ENCODE measurements at places on chromosomes 7 and 10.

- DNase-seq, result no peak
Measured at GRCh38 chr7:75599244-75599781, 107.2 kb downstream of the SPDYE5 start.

GRCh38 chr7:102472126-102473041, 6.3 kb downstream of the POLR2J start:
- DNase-seq, result no peak

GRCh38 chr7:128398016-128398840, 11.6 kb downstream of the IMPDH1 start:
- DNase-seq, result peak; percentile 39

GRCh38 chr10:90417476-90418210, 440.2 kb downstream of the HTR7 start:
- no peak for DNase-seq

DNA sequence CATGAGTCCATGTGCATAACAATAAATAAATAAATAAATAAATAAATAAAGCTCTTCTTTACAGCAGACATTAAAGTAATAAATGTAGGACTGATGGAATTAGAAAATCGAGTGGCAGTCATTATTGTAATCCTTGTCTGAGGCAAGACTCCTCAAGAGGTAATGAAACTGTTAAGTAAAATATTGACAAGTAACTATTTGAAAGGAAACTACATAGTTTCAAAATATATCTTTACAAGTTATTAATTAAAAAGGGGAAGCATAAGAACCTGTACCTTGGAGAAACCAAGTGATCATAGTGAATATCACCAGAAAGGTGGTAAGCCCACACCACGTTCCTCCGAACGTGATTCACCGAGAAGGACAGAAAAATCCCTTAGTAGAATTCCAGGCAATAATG, 285.6 kb upstream of the SORCS1 start:
- no peak for DNase-seq

DNA sequence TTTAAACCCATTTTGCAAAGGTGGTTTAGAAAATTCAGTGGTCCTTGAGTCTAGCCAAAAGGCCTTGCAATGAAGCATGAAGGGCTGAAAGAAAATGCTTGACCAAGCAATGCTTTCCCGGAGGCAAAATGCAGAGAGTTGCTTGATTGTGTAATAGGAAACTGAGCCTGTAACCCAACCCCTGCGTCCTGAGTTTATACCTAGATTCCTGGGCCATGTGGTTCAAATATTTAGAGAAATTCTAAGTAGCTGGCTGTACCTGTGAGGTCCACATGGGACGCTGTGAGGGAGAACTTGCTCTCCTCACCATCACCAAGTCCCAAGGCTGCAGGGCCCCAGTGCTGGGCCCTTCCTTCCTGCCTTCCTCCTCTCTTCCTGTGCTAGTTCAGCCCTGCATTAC, 45.7 kb downstream of the CXCL12 start:
- no peak for DNase-seq

GRCh38 chr7:8639668-8640067, 206.3 kb downstream of the NXPH1 start:
- no peak for DNase-seq

GRCh38 chr7:124672011-124672410, 93.6 kb downstream of the GPR37 start:
- no peak for DNase-seq

- no peak for DNase-seq
Measured at GRCh38 chr10:124240839-124241291, 147.5 kb upstream of the CHST15 start.

GRCh38 chr10:100766693-100767421, 21.5 kb downstream of the PAX2 start:
- no peak for DNase-seq

DNA sequence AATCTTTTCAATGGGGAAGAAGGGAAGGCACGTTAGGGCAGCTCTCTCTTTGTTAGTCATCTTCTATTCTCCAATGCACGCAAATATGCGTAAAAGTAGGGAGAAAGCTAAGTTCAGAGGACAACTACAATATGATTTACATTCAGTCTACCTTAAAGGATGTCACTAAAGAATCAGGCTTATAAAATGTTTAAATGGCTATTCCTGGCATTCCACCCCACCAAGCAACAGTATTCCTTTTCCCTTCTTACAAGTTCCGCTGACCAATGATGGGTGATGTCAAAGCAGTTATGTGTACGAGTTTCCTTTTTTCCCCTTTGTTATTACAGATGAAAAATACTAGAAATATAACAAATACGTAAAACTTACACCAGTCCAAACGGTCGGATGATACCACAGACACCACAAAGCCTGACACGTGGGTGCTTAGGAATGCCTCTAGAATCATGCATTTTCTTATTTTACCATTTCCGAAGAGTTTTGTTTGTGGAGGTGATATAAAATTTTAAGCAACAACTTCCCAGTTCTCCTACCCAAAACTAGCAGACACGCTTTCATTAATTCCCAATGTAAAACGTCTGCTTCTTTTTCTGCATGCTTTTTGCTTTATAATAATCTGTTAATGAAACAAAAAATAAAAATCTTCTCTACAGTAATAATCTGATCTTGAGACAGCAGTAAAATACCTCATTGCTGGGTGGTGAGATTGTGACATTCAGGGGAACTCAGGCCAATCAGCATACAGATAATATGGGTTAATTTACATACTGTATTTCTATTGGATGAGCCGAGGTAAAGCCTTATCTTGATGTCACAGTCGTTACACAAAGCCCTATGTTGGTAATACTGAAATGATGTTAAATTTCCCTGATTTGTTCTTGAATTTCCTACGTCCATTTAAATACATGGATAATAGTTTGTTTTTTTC, 708 bp upstream of the GPR85 start:
- DNase-seq, result peak; percentile 11

DNA sequence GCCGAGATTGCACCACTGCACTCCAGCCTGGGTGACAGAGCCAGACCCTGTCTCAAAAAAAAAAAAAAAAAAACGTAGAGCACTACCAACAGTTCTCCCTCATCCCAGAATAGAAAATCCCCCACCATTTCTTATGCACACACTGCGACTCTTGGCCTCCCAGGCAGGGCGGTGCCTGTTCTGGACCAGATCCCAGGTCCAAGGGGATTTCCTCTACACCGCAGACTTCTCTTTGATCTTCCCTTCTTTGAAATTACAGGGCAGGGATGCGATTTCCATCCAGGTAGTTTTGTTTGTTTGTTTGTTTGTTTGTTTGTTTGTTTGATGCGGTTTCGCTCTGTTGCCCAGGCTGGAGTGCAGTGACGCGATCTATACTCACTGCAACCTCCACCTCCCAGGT, 91.8 kb downstream of the SEPTIN14 start:
- no peak for DNase-seq

DNA sequence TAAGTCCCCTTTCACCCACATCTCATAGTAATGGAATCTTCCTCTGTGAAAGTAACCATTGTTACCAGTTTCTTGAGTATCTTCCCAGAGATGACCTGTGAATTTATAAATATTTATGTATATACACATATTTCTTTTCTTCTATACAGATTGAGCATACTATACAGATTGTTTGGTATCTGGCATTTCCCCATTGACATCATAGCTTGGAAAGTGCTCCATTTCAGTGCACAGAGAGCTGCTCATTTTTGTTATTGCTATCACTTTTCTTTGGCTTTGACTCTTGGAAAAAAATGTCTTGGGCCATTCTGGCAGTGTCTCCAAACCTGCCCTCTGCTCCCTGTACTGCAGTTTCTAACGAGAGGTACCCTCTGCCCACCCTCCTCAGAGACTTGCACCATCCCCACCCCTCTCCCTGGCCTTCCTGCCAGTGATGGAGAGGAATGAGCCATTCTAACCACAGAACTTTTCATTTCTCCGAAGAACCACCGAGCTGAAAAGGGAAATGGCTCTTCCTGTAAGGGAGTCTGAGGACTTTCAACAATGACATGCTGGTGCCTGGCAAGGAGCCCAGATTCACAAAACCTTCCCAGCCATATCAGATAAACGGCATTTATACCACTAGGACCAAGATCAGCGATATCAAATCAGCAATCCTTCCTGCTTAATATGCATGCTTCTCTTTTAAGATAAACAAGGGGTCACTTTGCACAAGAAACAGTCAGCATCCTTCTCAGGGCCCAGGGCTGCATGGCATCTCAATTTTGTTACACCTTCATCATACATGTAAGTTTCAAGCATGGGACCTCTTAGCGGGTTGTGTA, 19.7 kb upstream of the CCSER2 start:
- peak; percentile 40 for DNase-seq

DNA sequence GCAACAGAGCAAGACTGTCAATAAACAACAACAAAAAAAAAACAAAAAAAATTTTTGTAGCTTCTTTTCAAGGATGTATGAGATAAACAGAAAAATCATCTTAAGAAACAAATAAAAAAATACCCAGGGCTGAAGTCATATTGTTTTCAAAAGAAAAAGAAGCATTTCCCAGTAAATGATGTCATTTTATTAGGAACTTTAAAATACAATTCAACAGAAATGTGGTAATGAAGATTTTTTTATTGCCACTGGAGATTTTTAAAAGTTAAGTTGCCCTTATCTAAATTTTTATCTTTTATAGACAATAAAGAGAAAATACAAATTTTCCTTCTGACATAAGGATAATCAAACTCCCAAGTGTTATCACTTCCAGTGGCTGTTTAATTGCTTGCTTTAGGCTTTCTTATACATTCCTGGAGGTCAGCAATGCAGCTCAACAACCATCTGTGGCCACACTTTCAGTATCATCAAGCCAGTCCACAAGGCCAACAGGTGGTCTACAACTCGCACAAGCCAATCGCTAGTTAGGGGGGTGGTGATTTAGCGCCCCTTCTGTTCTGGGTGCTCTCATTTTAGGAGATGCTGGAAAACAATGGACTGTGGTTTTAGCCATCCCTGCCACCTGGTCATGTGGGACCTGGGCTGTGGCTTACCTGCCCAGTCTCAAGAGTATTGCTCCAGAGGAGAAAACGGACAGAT, 10.8 kb downstream of the SEPHS1 start:
- DNase-seq, result no peak

GRCh38 chr10:69836731-69837030, 35.0 kb downstream of the COL13A1 start:
- no peak for DNase-seq

GRCh38 chr7:39637400-39637799, 14.0 kb downstream of the RALA start:
- DNase-seq, result no peak

DNA sequence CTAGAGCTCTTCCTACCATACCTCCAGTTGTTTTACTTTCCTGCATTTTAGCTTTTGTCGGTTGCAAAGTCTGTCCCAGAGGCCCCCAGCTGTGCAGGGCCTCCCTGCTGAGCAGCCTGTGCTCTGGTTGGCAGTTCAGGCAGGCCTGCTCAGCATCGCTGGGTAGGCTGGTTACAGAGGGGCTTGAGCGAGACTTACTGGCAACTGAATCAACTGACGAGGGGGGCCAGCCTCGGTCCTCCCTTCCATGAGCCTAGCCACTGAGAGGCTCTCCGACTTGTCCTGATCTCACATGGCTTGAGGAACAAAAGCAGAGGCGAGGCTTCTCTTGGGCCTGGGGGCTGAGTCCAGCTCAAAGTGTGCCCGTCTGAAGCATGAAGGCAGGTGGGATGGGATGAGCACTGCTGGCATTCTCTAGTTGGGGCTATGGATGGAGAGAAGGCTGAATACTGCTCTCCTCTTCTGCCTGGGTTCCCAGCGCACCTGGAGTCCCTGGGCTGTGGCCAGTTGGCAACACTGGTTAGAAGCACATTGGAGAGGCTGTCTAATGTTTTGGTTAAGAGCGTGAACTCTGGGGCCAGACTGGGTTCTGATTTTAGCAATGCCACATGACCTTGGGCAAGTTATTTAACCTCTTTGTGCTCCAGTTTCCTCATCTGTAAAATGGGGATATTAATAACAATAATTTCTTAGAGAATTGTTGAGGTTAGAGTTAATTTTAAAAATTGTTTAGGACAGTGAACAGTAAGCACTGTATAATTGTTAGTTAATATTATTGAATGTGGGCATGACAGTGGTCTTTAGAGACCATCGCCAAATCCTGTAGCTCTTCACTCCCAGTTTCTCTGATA, 6.9 kb upstream of the SFRP5 start:
- no peak for DNase-seq

GRCh38 chr10:124323806-124324205, 94.9 kb downstream of the OAT start:
- DNase-seq, result no peak

GRCh38 chr10:45034301-45034700, 33.6 kb downstream of the ZNF22 start:
- no peak for DNase-seq

DNA sequence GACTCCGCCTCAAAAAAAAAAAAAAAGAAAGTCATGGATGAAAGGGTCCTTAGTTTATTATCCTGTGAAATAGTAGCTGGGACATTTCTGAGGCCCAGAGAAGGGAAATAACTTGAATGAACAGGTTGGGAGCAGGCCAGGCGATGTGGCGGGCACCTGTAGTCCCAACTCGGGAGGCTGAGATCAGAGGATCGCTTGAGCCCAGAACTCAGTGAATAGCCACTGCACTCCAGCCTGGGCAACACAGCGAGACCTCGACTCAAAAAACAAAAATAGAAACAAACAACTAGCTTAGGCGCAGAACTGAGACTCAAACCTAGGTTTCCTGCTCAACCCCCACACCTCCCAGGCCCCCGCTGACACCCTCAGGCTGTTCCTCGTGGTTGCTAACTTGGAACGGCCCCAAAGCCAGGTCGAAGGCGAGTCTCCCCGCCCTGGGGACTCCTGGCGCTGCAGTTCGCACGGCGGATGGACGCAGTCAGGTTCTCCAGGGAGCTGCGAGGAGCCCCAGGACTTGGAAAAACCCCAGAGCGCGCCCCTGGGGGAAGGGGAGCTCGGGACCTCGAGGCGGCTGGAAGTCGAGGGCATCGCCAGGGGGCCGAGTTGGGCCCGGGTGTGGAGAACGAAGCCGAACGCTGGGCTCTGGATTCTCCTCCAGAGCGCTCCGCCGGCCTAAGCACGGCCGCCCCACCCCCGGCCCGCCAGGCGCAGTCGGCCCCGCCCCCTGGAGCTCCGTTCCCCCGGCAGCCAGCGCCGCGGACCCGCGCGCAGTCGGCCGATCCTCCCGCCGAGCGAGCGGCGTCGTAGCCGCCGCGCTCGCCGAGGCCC, at the start of gene STOX1:
TSS of gene STOX1 (plus strand) at position 768 of the 828 bp plus-strand sequence. CDS start 93 bp downstream, outside the sequence.
- DNase-seq, result peak; percentile 38

GRCh38 chr10:97505152-97505551, 6.4 kb downstream of the UBTD1 start:
- no peak for DNase-seq

DNA sequence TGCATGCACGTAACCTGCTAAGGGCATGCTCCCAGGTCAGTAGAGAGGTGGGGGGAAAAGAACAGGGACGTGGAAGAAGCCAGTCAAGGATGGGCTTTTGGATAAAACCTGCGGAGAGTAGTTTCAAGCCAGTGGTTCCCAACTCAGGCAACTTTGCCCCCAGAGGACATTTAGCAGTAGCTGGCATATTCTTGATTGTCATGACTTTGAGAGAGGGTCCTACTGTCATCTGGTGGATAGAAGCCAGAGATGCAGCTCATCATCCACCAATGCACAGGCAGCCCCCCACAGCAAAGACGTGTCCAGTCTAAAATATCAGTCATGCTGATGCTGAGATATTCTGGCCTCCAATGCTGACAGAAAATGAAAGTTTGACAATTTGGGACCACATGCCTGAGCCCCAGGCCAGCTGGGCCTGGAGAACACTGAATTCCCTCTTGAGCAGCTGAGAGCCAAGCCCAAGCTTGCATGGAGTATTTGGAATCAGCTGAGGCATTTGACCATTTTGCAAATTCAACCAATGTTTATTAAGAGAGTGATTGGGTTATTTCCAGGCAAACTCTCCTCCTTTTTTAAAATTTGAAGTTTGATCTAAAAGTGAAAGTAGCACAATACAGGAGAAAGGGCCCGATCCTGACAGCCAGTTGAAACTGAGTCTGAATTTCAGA, 110.0 kb upstream of the C7orf33 start:
- DNase-seq, result no peak

All from CD4-positive, alpha-beta T cell treated with Interleukin-17A for 1 hour (primary cell).